ENCODE measurements at places on chromosomes 2 and 18.

GRCh38 chr2:55567298-55567697 is 47.8 kb downstream of the CFAP36 start:
- DNase-seq, result no peak

DNA sequence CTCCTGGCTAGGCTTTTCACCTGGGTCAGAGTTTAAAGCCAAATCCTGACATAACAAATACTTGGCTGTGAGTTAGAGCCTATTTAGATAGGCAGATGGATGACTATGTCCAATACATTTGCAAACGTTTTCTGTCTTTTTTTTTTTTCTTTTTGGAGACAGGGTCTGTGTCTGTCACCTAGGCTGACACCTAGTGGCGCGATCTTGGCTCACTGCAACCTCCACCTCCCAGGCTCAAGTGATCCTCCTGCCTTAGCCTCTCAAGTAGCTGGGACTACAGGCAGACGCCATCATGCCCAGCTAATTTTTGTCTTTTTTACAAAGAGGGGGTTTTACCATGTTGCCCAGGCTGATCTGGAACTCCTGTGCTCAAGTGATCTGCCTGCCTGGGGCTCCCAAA is 124.8 kb downstream of the DYM start:
- DNase-seq, result no peak

- no peak for DNase-seq
Observed at GRCh38 chr2:195730912-195731311, 73.9 kb downstream of the SLC39A10 start.

DNA sequence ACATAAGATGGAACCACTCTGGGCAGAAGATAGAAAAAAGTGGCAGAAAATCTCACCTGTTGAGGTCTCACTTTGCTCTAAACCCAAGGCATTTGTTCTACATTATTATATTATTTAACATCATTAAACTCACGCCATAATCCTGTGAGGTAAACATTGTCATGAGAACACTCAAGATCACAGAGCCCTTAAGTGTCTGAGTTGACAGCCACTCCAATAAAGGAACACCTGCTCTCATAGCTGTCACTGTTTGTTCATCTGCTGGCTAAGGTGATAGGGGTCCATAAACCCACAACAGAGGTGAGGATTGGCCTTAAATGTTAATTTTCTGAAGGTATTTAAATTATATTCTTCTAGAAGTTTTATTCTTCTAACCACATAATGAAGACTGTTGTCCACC is 439.7 kb downstream of the RIT2 start:
- no peak for DNase-seq

Data from neuronal stem cell (in vitro differentiated cells).